ENCODE measurements at places on chromosomes 4 and X. TPM values are rescaled to one million over a fixed set of nuclear protein-coding genes. Genes with fewer than 3 reads are reported as not detected.

Gene CT45A10
- polyA plus RNA-seq: not detected

Gene SH3BGRL
- 334 TPM for polyA plus RNA-seq

Gene SCML1
- polyA plus RNA-seq: not detected

Gene MBNL3
- polyA plus RNA-seq: 47.5 TPM

Gene AMOT
- 8.1 TPM for polyA plus RNA-seq

Gene SLC2A9
- polyA plus RNA-seq: 2.3 TPM

Gene GC
- polyA plus RNA-seq: not detected

Gene NBDY
- polyA plus RNA-seq: 49.8 TPM
